Activated effector memory CD4-positive, alpha-beta T cell treated with Interleukin-2 at 50 U/mL for 16 hours (primary cell): ENCODE measurements at places on chromosomes 11 and 22.
A peak's percentile ranks its signal among the peaks of the same experiment; 100 is the strongest.

DNA sequence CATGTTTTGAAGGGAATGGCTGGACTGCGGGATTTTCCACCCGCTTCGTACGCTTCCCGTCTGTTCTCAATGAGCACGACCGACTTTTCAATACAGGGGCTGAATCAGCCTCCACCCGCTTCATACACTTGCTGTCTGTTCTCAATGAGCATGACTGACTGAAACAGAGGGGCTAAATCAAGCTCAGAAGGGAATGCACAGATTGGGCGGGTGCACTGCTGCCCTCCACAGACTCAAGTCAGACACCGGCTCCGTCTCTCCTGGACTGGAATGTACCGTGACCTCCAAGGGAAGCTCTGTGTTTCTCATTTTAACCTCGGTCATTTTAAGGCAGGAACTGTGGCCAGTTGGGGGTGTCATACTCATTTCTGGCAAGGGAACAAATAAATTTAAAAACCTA, 48.5 kb downstream of the BRD1 start:
- DNase-seq, result no peak

DNA sequence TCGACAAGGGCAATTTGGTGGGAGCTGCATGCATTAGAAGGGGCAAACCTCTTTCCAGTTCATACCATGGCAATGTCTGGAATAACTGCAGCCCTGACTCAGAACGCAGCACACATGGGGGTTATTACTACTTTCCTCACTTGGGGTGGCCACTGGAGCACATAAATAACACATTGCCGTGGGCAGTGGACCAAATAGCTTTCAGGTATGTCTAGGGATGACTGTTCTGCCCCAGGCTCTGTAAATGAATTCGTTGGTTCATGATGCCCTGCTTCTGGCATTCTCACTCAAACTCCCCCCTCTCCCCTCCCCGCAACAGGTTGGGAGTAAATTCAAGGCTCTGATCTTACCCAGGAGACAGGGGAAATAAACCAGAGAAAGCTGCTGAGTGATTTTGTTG, 238.0 kb upstream of the PLET1 start:
- DNase-seq, result no peak

- DNase-seq, result no peak
Observed at GRCh38 chr11:66593650-66594049, 665 bp downstream of the CCS start.

GRCh38 chr11:34256626-34257025, 101.2 kb downstream of the ABTB2 start:
- DNase-seq, result no peak

DNA sequence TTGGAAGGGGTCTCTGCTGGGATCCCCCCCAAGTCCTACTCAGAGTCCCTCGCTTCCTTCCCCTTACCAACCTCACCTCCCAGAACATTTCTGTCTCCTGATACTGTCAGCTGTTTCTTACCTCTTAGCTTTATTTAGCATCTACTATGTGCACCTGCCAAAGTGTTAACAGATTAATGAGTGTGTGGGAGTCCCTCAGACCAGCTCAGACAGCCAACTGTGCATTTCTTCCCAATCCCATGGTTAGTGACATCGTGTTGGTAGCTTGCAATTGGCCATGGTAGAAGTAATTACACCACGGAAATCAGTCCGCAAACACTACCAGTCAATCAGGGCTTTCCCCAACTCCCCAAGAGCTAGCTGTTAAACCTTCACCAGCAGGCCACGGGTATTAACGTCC, 150.6 kb downstream of the DSCAML1 start:
- DNase-seq, result no peak

GRCh38 chr11:65625628-65626342, 10.2 kb downstream of the PCNX3 start:
- peak; percentile 33 for DNase-seq

DNA sequence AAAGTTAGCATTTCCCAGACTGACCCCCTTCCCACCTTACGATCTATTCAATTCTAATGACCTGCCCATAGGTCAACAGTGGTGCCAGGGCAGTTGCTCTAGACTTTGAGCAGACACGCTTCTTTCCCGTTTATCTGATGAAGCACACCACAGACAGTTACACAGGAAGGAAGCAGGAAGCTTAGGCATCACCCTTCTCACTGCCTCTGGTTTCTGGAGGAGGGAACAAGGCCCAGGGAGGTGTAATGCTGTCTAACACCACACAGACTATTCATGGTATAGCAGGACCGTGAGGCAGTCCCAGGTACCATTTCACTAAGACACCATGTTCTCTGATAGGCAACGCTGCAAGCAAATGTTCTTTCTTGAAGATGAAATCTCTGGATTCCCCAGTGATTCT, 279.4 kb downstream of the NTM start:
- DNase-seq, result no peak

DNA sequence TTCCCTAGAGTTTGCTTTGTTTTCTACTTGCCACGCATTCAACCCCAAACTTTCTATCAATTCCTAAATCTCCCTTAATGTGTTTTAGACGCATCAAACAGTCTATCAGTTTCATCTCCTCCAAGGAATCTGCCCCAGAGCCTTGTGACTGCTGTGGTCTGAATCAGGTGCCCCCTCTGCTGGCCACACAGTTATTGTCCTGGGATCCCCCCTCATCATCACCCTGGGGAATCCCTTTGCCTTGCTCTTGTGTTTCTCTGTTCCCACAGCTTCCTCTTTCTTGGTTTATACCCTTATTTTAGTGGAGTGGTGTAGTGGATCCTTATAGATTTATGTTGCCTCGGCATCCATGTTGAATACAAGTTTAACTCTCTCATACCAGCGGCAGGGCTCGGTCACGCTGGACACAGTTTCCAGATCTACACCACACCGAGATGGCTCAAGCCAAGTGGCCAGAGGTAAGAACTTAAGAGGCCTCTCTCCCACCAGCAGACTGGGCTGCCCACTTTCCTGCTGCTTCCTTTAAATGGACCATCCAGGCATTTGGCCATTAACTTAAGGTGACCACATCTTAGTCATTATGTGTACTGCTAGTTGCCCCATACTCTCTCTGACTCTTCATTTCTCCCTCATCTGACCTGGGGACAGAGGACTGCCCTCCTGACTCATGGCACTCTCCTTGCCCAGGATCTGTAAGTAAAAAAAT, 8.2 kb downstream of the UPB1 start:
- DNase-seq, result peak; percentile 36
